ENCODE measurements at places on chromosomes 6 and 20. TPM values are rescaled to one million over a fixed set of nuclear protein-coding genes. Genes with fewer than 3 reads are reported as not detected.

DNA sequence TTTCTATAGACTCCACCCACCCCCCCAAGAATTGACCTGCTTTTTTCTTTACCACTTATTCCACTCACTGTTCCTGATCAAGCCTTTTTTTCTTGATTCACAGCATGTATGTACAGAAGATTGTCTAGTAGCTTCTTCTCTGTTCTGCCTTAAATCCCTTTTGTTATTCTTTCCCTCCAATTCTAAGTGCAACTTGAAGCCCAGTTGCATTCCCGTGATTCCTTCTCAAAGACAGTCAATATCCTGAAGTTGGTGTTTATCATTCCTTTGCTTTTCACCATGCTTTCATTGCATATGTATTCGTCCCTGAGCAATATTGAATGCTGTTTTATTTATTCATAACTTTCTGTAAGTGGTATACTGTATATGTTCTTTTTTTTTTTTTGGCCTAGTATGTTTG, 21.0 kb downstream of the XRN2 start:
- DNase-seq: no peak

DNA sequence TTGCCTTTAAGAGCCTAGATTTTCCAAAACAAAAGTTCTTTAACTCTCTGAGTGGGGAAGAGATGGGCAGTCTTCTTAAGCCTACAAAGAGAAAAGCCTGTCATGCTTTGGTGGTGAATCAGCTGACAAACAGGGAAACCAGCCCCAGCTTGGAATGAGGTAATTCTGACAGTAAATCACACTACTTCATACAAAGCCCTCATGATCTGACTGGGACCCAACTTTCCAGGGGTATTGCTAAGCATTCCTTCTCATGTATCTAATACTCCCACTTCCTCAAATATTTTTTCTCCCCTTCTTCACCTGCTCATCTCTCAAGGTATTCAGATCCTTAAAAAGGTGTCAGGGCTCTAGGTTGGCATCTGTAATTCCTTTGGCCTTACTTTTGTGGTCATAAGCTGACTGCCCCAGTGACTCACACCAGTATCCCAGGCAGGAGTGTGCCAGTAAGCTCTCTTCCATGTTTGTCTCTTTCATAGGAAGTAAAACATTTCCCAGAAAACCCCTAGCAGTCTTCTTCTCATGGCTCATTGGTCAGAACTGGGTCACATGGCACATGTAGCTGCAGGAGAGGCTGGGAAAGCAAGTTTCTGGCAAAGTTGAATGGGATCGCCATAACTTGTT, 15.0 kb upstream of the TBC1D22B start:
- DNase-seq: no peak

DNA sequence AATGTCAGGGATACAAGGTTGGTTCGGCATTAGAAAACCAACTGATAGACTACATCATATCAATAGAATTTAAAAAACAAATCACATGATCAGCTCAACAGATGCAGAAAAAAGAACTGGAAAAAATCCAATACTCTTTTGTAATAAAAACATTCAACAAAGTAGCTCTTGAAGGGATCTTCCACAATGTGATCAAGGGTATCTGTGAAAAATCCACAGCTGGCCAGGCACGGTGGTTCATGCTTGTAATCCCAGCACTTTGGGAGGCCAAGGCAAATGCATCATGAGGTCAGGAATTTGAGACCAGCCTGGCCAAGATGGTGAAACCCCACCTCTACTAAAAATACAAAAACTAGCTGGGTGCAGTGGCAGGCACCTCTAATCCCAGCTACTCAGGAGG, 63.1 kb downstream of the ASCC3 start:
- DNase-seq: no peak

- no peak for DNase-seq
Observed at GRCh38 chr20:13312300-13312699, 91.2 kb downstream of the ISM1 start.

The POPDC3 gene
- 9.9 TPM for total RNA-seq

DNA sequence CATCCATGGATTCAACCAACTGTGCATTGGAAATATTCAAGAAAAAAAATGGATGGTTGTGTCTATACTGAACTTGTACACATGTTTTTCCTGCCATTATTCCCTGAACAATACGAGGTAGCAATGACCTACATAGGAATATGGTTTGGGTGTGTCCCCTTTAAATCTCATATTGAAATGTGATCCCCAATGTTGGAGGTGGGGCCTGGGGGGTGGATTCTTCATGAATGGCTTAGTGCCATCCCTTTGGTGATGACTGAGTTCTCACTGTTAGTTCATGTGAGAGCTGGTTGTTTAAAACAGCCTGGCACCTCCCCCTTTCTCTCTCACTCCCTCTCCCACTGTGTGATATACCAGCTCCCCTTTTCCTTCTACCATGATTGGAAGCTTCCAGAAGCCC, 139.8 kb upstream of the BACH2 start:
- DNase-seq: no peak

All from sciatic nerve (tissue), 2 donors.